ENCODE measurements at places on chromosomes 12 and 14.

DNA sequence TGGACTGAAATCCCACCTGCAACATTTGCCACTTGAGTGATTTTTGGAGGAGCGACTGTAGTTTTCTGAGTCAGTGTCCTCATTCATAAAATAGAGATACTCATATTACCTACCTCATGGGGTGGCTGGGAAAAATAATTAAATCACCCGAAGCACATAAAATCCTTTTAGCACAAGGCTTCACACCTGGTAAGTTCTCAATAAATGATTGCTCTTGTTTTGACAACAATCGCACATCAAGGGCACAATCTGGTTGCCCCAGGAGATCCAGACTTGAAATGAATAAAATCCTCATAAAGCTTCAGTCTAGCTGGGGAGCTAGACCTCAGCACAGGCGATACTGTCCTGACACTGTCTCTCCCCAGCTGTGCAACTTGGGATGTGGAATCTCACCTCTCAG lies 76.0 kb upstream of the CCDC60 start:
- peak; percentile 72 for DNase-seq

GRCh38 chr12:132615579-132616038 lies 3.0 kb upstream of the P2RX2 start:
- no peak for DNase-seq

- DNase-seq = no peak
These were observed 180.4 kb upstream of the ATP2B1 start for GRCh38 chr12:89889062-89889461.

GRCh38 chr14:20487396-20487725 lies 18.0 kb upstream of the RNASE10 start:
- no peak for DNase-seq

- no peak for DNase-seq
These were observed 32.0 kb downstream of the JDP2 start for GRCh38 chr14:75459791-75460190.

Measured in NCI-H1105 treated with DMSO at 0.1 percent for 48 hours (cell line).